Right lung (tissue), 10 donors: ENCODE measurements at places on chromosomes 6 and 20. TPM values are rescaled to one million over a fixed set of nuclear protein-coding genes. Genes with fewer than 3 reads are reported as not detected.

C20orf204 gene
- 1.1 TPM for polyA plus RNA-seq

PDYN gene
- not detected for polyA plus RNA-seq

ZFP57 gene
- polyA plus RNA-seq = not detected

OSTM1 gene
- polyA plus RNA-seq = 26.1 TPM

GINS1 gene
- 12.6 TPM for polyA plus RNA-seq

CALHM4 gene
- not detected for polyA plus RNA-seq

MCCD1 gene
- not detected for polyA plus RNA-seq

NMBR gene
- 0.45 TPM for polyA plus RNA-seq

WFDC2 gene
- polyA plus RNA-seq = 29.6 TPM

PRKN gene
- polyA plus RNA-seq = 3.2 TPM

TAGAP gene
- 1.9 TPM for polyA plus RNA-seq

DNA sequence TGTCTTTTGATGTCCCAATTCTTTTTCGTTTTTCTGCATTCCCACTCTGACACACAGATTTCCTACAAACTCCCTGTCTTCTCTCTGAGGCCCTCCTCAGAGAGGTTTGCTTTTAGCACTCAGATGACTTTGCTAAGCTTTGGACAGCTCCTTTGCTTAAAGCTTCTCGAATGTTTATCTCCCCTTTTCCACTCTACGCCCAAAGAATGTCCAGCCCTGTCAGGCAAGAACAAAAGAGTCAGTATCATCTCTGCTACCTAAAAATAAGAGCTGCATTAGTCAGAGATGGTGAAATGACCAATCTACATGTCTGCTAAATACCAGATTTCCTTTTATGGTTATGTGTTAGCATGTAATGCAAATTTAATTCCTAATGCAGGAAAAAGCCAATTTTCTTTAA, 56.8 kb downstream of the PREP start:
- DNase-seq = no peak

DNA sequence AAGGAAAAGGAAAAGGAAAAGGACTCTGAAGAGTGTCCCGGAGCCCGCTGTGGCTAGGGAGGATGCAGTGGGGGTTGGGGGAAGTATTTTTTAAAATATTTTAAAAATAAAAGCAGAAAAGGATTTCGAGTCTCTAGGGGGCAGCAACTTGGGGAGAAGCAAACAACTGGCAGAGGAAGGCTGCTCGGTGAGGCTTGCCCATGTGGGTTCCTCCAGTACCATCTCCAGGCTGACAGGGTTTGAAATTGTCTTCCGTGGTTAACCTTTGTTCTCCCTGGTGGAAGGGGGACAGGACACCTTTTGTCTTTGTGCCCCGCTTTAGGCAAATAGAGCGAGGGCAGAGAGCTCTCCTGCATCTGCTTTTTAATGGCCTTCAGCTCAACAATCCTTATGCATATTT, 60.4 kb upstream of the SNX9 start:
- DNase-seq = no peak

GRCh38 chr6:169167581-169168301, 85.9 kb downstream of the THBS2 start:
- peak; percentile 25 for DNase-seq

GRCh38 chr20:18524646-18525045, 16.9 kb downstream of the SEC23B start:
- no peak for DNase-seq

GRCh38 chr6:139376604-139377218, 2.3 kb upstream of the CITED2 start:
- no peak for DNase-seq

GRCh38 chr6:97195117-97195516, 87.9 kb downstream of the MMS22L start:
- no peak for DNase-seq

DNA sequence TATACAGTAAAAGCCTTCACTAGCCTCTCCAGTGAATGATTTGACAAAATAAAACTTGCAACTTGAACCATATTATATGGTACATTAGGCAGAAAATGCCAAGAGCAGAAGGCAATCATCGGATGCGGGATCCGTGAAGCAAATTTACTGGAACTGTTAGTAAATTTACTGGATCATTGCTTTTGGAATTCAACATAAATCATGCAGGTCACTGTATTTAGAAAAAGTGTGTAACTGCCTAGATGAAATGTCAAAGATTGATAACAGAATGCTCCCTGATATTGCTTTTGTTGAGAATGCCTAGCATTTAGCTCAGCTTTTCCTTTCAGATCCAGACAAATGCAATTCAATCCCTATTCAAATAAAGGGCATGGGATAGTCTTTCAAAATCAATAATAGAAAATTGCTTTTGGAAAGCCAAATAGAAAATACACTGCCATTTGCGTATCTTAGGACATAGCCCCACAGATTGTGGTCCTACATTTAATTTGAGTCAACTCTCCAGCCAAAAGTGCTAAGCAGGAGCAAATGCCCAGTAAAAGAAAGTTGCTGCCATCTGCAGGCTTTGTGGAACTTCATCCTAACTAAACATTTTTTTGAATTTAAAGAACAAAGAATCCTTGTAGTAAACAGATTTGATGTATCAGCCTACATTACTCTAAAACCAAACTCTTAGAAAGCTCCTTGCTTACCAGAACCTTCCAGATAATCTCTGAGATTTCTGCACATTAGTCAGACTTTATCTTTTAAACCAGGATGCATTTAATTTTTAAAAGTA, 109.5 kb upstream of the HSF2 start:
- DNase-seq = peak; percentile 5

- DNase-seq = no peak
Observed at GRCh38 chr6:148854096-148854495, 107.3 kb downstream of the UST start.

DNA sequence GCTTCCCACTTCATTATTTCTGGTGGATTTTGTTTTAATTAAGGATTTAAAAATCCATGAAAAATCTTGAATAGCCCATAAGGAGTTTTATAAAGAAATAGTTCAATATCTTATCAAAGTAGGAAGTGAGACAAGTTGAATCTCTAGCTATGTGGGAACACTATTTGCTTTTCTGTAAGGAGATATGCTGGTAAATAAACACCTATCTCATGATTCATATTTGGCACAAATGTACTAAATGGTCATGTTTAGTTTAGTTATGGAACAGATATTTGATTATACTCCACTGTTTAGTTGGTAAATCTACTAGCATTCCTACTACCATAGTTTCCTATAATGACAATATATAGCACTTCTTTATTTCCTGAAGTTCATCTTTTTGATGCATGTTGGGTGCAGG, 239.9 kb upstream of the CEP162 start:
- no peak for DNase-seq

GRCh38 chr6:24444588-24444987, 41.9 kb downstream of the MRS2 start:
- DNase-seq = no peak

DNA sequence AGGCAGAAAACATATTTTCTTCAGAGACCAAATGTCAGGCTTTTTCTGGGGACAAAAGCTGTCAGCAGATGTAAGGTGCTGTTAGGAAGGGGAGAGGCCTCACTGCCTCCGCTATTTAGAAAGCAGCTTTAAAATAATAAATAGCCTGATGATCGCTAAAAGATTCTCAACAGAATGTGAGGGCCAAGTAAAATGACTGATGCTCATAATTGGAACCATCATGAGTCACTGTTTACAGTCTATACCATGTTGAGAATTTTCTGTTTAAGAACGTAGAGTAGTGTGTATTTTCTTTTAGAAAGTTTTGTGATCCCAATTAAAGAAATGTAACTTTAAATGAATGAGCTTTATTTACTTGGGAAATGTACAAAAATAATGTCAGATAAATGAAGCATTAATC, 220.0 kb downstream of the CLIC5 start:
- no peak for DNase-seq

DNA sequence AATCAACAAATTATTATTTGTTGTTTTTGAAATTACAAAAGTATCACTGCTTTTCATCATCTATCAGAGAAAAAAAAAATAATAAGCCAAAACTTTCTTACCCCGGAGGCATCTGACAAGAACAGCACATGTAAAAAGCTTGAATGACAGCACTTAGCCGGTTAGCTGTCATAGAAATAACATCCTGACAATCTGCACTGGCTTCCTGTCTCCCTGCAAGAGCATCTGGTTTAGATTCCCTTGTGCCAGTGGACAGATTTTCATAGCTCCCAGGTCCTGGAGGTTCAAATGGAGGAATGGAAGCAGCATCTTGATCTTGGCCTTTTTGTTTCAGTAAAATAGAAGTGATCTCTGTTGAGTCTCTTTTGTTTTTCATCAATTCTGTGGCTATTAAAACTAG, 74.8 kb downstream of the HACE1 start:
- no peak for DNase-seq

- peak; percentile 53 for DNase-seq
Observed at GRCh38 chr6:161618831-161619454, 345.1 kb upstream of the AGPAT4 start.

- no peak for DNase-seq
Observed at GRCh38 chr20:38828514-38829295, 23.2 kb downstream of the PPP1R16B start.

DNA sequence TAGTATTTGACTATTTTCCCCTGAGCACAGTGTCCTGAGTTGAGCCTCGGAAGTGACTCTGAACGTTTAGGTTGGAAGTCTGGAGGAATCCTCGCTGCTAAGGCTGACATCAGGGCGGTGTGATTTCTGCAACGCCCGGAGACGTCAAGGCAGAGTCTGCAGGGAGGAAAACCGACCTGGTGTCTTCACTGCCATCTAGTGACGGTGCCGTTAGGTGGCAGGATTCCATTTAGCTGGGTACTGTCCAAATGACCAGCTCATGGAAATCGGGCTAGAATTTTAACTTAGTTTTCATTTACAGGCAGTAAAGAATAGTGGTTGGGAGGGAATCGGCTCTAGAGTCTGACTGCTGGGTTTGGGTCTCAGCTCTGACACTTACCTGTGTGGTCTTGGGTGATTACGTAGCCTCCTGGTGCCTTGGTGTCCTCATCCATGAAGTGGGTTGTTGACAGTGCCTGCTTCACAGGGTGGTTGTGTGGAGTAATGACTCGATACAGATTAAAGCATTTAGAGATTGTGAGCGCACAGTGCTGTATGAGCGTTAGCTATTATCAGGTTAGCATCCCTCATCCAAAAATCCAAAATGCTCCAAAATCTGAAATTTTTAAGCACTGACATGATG, 35.0 kb downstream of the FOXF2 start:
- DNase-seq = peak; percentile 41

DNA sequence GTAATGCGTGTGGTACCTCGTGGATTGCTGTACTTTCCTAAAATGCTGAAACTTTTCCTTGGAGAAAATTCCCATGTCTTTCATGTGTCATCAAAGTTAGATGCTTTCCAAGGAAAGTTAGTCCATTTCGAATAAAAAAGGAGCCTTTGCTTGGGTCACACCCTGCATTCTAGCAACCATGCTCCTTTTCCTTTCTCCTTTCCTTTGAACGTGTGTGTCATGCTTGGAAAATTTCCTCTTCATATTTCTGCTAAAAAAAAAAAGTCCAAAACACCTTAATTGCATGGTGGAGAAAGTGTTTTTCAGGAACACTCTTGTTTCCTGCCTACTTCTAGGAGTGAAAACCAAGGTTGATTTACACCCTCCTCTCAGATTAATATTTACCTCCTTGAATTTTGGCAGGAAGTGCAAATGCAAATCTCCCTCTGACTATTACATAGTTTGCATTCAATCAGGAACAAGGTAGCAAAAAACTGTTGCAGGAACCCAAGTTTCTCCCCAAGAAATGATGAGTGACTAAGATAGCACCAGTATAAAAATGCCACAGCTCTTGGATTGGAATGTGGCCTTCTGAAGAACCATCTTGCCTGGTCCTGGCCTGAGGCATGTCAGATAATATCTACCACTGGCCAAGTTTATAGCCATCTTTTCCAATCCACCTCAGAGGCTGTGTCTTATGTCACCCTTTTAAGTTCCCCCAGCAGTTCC, 590.6 kb downstream of the QKI start:
- DNase-seq = no peak

GRCh38 chr6:18897350-18897749, 510.2 kb downstream of the RNF144B start:
- DNase-seq = no peak

- peak; percentile 7 for DNase-seq
Observed at GRCh38 chr20:37615340-37616109, 78.3 kb upstream of the CTNNBL1 start.

DNA sequence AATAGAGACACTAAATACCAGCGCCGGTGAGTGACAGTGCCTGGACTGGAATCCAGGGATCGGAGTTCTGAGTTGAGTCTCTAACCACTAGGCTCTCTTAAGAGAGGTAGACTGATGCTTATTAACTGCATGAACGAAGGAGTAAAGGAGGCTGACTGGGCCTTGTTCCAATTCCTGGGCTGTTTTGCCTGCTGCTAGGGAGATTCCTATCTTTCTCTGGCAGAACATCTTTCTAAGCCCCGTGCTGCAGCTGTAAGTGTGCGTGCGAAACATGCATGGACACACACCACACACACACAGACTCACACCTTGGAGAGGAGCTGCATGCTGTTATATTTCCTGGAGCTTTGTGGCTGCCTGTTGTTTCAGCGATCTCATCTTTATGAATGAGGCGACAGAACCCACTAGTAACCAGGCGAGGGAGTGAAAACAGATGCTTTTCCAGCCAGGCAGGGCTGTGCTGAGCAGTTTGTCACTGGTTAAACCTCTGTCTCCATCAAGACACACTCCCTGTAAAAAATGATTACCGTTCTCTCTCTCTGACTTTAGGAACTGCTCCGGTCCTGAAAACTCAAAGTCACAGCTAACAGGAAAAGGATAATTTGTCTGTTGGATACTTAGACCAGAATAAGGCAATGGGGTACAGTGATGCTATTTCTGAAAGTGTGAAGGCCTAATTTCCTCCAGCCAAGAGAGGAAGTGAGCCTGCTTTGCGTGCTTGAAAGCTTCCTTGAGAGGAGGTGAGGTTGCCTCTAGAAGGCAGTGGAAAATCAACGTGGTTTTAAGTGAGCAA, 157.4 kb upstream of the ZNF217 start:
- DNase-seq = no peak
